ENCODE measurements at places on chromosomes 11 and 22. TPM values are rescaled to one million over a fixed set of nuclear protein-coding genes. Genes with fewer than 3 reads are reported as not detected.

GRCh38 chr22:23044570-23044969 lies 25.7 kb upstream of the GNAZ start:
- no peak for DNase-seq

Gene SAA2
- not detected for total RNA-seq

Gene B4GALNT4
- total RNA-seq = 0.66 TPM

GRCh38 chr22:42661985-42662831 lies 13.0 kb upstream of the CYB5R3 start:
- DNase-seq = peak; percentile 85

- no peak for DNase-seq
These were observed 35.5 kb downstream of the FDX1 start for GRCh38 chr11:110465231-110465630.

DNA sequence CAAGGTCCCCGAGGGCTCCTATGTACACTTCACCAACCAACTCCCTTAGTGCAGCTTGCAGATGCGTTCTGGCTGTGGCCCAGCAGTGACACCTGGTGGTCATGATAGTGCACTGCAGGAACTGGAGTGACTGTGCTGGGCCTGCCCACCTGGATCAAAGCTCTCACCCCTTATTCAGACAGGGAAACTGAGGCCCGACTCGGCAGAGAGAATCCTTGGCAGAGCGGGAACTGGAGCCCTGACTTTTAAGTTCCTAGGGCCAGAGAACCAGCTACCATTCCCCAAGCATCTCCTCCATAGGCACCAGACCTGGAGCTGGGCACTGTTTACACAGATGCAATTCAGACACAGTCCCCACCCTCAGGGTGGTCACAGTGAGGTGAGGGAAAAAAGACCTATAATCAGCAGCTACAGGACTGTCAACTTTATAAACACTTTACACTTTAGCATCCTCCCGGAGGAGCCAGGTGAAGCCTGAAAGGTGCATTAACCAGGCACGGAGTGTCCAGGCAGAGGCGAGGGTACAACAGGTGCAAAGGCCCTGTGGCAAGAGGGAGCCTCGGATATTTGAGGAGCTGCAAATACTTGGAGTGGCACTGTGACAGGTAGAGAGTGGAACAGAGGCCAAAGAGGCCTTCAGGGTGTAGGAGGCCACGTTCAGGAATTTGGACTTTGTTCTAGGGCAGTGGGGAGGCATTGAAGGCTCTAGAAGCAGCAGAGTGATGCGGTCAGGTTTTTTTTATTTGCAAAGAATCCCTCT lies 22.0 kb downstream of the RHBDD3 start:
- DNase-seq = peak; percentile 64

Gene DUSP8
- 38.4 TPM for total RNA-seq
